ENCODE measurements at places on chromosomes 11 and 22. TPM values are rescaled to one million over a fixed set of nuclear protein-coding genes. Genes with fewer than 3 reads are reported as not detected.

DNA sequence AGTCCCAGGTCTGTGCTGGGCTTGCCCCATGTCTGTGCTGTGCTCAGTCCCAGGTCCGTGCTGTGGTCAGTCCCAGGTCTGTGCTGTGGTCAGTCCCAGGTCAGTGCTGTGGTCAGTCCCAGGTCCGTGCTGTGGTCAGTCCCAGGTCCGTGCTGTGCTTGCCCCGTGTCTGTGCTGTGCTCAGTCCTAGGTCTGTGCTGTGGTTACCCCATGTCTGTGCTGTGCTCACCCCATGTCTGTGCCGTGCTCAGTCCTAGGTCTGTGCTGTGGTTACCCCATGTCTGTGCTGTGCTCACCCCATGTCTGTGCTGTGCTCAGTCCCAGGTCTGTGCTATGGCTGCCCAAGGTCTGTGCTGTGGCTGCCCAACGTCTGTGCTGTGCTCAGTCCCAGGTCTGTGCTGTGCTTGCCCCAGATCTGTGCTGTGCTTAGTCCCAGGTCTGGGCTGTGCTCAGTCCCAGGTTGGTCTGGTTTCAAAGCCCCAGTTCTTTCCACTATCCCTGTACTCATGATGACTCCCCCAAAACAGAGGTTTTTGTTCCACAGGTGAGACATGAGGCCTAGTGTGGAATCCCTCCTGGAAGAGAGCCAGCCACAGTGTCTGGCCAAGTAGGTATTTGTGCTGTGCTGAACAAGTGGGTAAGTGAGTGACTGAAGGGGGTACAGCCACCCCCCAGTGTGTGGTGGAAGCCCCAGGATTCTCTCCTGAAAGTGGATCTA is 34.8 kb downstream of the IRAG1 start:
- DNase-seq = no peak
- peak overlapping the region; percentile 51 for H3K27ac ChIP-seq
- no peaks in the 10 kb centered on the region for H3K27me3 ChIP-seq
- peaks cover 16% of the 10 kb centered on the region for H3K4me1 ChIP-seq
- no peaks in the 10 kb centered on the region for H3K36me3 ChIP-seq

LMO2 gene
- 60.6 TPM for total RNA-seq

GRCh38 chr11:69918938-69919650 is 99.9 kb upstream of the FGF3 start:
- DNase-seq = peak; percentile 89
- no peaks in the 10 kb centered on the region for H3K27me3 ChIP-seq
- H3K27ac ChIP-seq = no peak overlapping the region
- H3K36me3 ChIP-seq = no peaks in the 10 kb centered on the region

- DNase-seq = no peak
Measured at GRCh38 chr11:72430741-72431570, 3.4 kb downstream of the CLPB start.

FAM118A gene
- total RNA-seq = 13.0 TPM

DNA sequence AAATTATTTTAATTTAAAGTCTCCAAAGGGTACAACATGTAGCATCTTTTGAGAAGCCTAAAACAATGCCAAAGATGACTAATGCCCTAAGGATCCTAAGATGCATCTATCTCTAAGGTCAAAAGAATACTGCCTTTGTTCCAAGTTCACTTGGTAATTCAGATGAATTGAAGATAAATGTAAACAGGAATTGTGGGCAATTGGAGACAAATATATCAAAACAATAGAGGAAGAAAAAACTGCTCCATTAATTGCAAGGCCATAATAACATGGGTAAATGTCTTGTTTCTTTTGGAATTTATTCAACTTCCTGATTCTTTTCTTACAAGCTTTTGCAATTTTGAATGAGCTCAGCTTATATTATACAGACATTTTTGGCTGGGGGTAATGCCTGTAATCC is 338.6 kb downstream of the TTC28 start:
- DNase-seq = no peak
- H3K36me3 ChIP-seq = no peaks in the 10 kb centered on the region
- H3K27me3 ChIP-seq = no peaks in the 10 kb centered on the region
- H3K27ac ChIP-seq = no peak overlapping the region
- H3K4me1 ChIP-seq = no peaks in the 10 kb centered on the region

POU2AF2 gene
- not detected for total RNA-seq

- H3K4me1 ChIP-seq = peaks cover 11% of the 10 kb centered on the region
- no peak for DNase-seq
- H3K27me3 ChIP-seq = no peaks in the 10 kb centered on the region
Measured at GRCh38 chr11:119681361-119681910, 47.6 kb downstream of the NECTIN1 start.

ISX gene
- total RNA-seq = not detected

GRCh38 chr22:25348391-25348790 is 129.0 kb downstream of the CRYBB2 start:
- no peaks in the 10 kb centered on the region for H3K4me1 ChIP-seq
- peaks cover 15% of the 10 kb centered on the region for H3K36me3 ChIP-seq
- no peak overlapping the region for H3K4me3 ChIP-seq
- no peak for DNase-seq
- no peaks in the 10 kb centered on the region for H3K27me3 ChIP-seq

DMC1 gene
- 0.66 TPM for total RNA-seq

GRCh38 chr22:47029244-47030074 is 267.0 kb downstream of the TBC1D22A start:
- H3K4me3 ChIP-seq = no peak overlapping the region
- H3K27ac ChIP-seq = no peak overlapping the region
- DNase-seq = peak; percentile 34
- H3K4me1 ChIP-seq = peaks cover 6% of the 10 kb centered on the region
- no peaks in the 10 kb centered on the region for H3K27me3 ChIP-seq
- no peaks in the 10 kb centered on the region for H3K36me3 ChIP-seq
